Endothelial cell (in vitro differentiated cells): ENCODE measurements at places on chromosomes 5 and 9. TPM values are rescaled to one million over a fixed set of nuclear protein-coding genes. Genes with fewer than 3 reads are reported as not detected.
A peak's percentile ranks its signal among the peaks of the same experiment; 100 is the strongest.

Gene SPATA24
- total RNA-seq = 7.6 TPM

Gene CARTPT
- total RNA-seq = 148 TPM

- peaks cover 18% of the 10 kb centered on the region for H3K27me3 ChIP-seq
- peaks cover 31% of the 10 kb centered on the region for H3K36me3 ChIP-seq
- DNase-seq = peak; percentile 99
- H3K4me3 ChIP-seq = peak within 1 kb of the TSS; percentile 97
Observed at GRCh38 chr5:138352071-138352721, at the start of gene KDM3B. Gene KDM3B, plus strand, starts transcription at chr5:138352685. Its CDS starts 111 bp downstream, at chr5:138352796.

DNA sequence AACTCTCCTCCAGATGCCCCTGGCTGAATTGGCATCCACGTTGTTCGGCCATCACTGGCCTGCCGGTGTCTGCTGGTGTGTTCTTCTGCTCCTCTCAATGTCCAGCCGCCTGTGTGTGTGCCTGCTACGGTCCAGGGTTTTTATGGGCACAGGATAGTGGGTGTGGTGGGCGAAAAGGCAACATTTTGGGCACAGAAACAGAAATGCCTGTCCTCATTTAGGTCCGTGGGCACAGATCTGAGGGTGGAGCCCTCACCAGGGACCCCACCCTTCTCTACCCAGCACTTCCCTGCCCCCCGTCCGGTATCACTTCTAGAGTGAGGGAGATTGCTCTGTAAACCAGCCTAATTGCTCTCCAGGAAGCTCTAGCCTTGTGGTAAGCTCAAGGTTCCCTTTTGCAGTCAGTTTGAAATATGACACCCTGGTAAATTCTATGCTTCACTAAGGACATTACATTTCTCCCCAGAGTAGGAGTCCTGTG is 410.1 kb downstream of the MAT2B start:
- no peak overlapping the region for H3K27ac ChIP-seq
- H3K4me3 ChIP-seq = no peak overlapping the region
- no peaks in the 10 kb centered on the region for H3K36me3 ChIP-seq
- no peak for DNase-seq
- no peaks in the 10 kb centered on the region for H3K27me3 ChIP-seq
- peaks cover 6% of the 10 kb centered on the region for H3K4me1 ChIP-seq

DNA sequence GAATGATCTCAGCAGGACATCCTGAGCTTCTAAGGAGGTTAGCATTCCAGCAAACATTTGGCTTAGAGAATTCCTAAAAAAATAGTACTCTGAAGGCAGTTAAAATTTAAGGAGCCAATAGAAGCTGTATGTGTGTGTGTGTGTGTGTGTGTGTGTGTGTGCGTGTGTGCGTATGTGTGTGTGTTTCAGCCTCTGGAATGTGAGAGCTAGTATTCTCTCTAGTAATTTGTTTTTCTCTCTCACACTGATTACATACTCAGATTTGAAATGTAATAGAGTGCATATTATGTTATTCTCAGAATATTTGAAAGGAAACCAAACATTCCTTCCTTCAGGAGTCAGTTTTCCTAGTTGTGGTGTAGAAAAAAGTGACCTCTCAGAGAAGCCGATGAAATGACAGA is 279.6 kb downstream of the TMEM38B start:
- H3K27ac ChIP-seq = no peak overlapping the region
- peaks cover 2% of the 10 kb centered on the region for H3K27me3 ChIP-seq
- peaks cover 5% of the 10 kb centered on the region for H3K4me1 ChIP-seq
- no peak overlapping the region for H3K4me3 ChIP-seq

- no peaks in the 10 kb centered on the region for H3K4me1 ChIP-seq
- no peak overlapping the region for H3K4me3 ChIP-seq
- no peak overlapping the region for H3K27ac ChIP-seq
- no peaks in the 10 kb centered on the region for H3K27me3 ChIP-seq
Observed at GRCh38 chr9:111294691-111295451, 35.2 kb downstream of the OR2K2 start.

- H3K4me3 ChIP-seq = no peak overlapping the region
- no peaks in the 10 kb centered on the region for H3K36me3 ChIP-seq
- H3K27me3 ChIP-seq = no peaks in the 10 kb centered on the region
- no peak for DNase-seq
- no peaks in the 10 kb centered on the region for H3K4me1 ChIP-seq
- no peak overlapping the region for H3K27ac ChIP-seq
Observed at GRCh38 chr9:9499546-9499945, 1113.3 kb downstream of the PTPRD start.

GRCh38 chr5:115309751-115310370 is 13.4 kb upstream of the CCDC112 start:
- H3K27ac ChIP-seq = no peak overlapping the region
- no peaks in the 10 kb centered on the region for H3K36me3 ChIP-seq
- DNase-seq = no peak
- no peaks in the 10 kb centered on the region for H3K4me1 ChIP-seq

GRCh38 chr5:88682131-88682530 is 200.9 kb downstream of the MEF2C start:
- H3K4me1 ChIP-seq = peaks cover 15% of the 10 kb centered on the region
- H3K27ac ChIP-seq = no peak overlapping the region
